ENCODE measurements at places on chromosomes 2 and 18. TPM values are rescaled to one million over a fixed set of nuclear protein-coding genes. Genes with fewer than 3 reads are reported as not detected.

AMER3 gene
- polyA plus RNA-seq: 5.7 TPM

EFEMP1 gene
- polyA plus RNA-seq: 32.1 TPM

ALPP gene
- polyA plus RNA-seq: not detected

NRP2 gene
- polyA plus RNA-seq: 10.2 TPM

USP40 gene
- polyA plus RNA-seq: 8.4 TPM

RFX8 gene
- not detected for polyA plus RNA-seq

KYNU gene
- polyA plus RNA-seq: 0.15 TPM

PDCD1 gene
- 0.20 TPM for polyA plus RNA-seq

EXOC6B gene
- 14.0 TPM for polyA plus RNA-seq

PRKCE gene
- polyA plus RNA-seq: 6.0 TPM

AAMP gene
- polyA plus RNA-seq: 115 TPM

MALL gene
- polyA plus RNA-seq: 1.9 TPM

PIEZO2 gene
- 5.9 TPM for polyA plus RNA-seq

SERPINB11 gene
- polyA plus RNA-seq: not detected

ALPI gene
- polyA plus RNA-seq: not detected

SH2D6 gene
- polyA plus RNA-seq: 1.8 TPM

B4GALT6 gene
- polyA plus RNA-seq: 3.4 TPM

SPATA3 gene
- not detected for polyA plus RNA-seq

CAPN14 gene
- polyA plus RNA-seq: not detected

All from brain (organoid and tissue), 16 donors.